ENCODE measurements at places on chromosomes 6 and 20.

DNA sequence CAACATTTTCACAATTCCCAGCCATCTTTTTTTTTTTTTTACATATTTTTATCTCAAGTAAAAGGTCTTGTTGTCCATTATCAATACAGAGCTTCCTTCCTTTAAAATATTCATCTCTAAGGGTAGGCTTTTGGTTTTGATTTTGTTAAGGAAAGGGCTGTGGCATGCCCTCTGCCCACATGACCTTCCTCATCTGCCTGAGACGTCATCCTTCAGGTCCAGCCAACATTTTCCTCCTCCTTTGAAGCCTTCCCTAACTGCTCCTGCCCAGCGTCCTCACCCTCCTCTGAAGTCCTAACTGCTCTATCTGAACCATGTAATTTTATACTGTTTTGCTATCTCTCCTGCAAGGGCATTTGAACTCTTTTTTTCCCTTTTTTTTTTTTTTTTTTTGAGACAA, 73.9 kb upstream of the TGM3 start:
- no peak for DNase-seq

- DNase-seq, result no peak
Observed at GRCh38 chr6:144087789-144088426, 7.5 kb downstream of the SF3B5 start.

- no peak for DNase-seq
Observed at GRCh38 chr6:95803889-95804288, 211.9 kb upstream of the FUT9 start.

DNA sequence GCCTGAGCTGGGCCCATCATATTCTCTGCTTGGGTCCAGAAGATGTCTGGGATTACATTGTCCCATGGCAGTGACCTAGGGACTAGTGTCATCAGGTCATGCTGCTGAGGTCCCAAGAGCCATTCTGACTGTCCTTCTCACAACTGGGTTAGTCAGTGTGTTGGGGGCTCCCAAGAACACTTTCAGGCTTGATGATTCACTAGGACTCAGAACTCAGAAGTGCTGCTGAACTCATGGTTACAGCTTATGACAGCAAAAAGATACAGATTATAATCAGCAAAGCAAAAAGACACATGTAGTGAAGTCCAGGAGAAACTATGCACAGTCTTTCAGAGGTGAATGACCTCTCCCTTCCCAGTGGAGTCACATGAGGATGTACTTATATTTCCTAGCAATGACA, 107.8 kb downstream of the SYNE1 start:
- DNase-seq, result no peak

GRCh38 chr6:53335224-53335994, 13.3 kb downstream of the ELOVL5 start:
- DNase-seq, result no peak

DNA sequence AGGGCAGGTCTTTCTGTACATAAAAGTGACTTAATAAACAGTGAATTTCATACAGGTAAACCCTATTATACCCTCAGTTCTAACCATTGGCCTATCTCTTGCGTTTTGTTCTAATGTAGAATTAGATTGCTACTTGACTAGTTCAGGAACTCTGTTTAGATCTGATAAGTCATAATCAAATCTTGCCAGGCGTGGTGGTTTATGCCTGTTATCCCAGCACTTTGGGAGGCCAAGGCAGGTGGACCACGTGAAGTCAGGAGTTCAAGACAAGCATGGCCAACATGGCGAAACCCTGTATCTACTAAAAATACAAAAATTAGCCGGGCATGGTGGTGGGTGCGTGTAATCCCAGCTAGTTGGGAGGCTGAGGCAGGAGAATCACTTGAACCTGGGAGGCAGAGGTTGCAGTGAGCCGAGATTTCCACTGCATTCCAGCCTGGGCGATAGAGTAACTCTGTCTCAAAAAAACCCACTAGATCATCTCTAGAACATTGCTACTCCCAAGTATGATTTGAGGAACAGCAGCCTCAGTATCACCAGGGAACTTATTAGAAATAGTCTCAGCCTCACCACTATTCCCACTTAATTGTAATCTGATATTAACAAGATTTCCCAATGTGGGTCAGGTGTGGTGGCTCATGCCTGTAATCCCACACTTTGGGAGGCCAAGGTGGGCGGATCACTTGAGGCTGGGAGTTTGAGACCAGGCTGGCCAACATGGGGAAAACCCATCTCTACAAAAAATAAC, 12.2 kb downstream of the GTPBP2 start:
- DNase-seq, result no peak

DNA sequence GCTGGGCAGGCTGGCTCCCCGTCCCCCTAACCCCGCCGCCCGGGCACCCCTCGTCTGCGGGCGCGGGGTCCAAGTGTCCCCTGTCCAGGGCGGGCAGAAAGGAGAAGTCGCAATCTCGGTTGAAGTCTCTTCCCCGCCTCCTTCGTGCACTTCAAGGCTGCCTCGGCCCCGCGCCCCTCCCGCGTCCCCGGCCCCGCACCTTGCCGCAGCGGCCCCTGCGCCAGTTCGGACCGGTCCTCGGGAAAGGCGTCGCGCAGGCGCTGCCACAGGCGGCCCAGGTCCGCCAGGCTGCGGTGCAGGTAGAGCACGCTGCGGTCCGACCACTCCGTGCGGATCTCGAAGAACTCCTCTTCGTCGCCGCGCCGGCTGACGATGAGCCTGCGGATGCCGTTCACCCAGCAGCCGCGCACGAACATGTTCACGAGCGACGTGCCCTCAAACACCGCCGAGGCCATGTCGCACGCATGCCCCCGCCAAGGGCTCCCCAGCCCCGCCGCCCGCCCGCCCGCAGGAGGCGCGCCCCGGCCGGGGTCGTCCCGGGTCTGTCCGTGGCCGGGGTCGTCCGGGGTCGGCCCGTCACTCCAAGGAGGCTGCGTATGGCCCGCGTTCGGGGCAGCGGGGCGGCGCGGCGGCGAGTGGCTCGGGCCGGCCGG, at the start of gene PXDC1:
Gene PXDC1, minus strand, starts transcription at position 637 of the 653 bp plus-strand sequence. Its CDS starts 182 bp downstream, at position 455.
- peak; percentile 3 for DNase-seq

DNA sequence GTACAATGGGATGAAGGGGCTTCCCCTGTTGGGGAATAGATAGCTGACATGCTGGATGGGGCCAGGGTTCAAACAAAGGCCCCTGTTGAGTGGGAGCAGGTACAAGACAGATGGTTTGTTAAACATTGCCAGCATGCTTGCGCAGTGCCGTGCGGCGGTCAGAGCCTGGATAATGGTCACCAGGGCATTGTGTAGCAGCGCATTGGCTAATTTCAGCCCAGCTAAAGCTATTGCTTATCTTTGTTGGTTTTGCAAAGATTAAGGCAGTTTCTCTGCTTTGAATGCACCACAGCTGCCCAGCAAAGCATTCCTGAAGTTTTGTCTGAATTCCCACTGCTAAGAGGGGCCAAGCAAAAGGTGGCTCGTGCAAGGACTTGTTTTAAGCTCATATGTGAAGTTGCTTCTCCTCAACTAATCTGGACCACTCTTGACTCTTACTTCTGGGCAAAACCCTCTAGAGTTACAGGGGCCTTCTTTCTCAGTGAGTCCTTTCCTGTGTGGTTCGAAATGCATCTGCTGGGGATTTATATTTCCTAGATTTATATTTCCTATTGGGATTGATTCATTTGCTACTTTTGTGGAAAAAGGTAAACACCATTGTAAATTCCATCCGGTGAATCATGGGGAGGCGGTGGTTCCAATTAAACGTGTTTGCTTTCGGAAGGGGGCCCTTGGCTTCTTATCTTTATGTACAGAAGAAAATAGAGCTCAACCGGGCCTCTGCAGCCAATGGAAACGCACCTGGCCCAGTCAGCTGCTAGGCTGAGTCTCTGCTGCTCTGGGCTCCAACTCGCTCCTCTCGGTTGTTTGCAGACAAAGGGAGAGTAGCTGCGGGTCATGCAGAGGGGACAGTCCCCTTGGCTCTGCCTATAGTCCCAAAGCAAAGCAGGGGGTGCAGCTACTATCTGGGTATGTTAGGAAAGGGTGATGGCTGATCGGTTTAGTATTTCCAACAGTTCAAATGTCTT, 72.1 kb downstream of the FOXA2 start:
- no peak for DNase-seq

DNA sequence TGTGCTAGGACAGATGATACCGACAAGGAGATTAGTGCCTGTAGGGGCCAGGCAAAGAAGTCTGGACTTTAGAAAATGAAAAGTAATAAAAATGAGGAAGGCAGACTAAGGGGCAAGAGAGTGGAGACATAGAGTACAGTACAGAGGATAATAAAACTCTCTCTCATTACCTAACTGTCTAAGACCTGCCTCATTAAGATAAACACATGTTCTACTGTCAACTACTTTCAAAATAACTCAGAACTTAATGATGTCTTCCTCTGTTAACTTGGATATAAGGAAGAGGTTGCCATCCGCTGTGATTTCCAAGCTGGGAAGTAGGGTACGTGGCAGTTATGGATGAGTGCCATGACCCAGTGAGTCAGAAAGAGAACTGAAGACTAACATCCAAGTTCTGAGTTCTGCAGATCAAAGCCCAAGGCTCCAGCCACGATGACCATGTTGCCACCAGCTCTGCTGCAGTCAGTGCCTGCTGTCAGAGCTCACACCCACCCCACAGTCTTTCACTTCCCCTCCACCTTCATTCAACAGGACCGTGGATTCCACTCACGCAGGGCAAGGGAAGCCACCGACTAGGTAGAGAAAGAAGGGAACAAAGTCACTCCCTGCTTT, 81.8 kb downstream of the KIF16B start:
- DNase-seq, result no peak

GRCh38 chr6:39084506-39084905, 30.5 kb downstream of the SAYSD1 start:
- no peak for DNase-seq

DNA sequence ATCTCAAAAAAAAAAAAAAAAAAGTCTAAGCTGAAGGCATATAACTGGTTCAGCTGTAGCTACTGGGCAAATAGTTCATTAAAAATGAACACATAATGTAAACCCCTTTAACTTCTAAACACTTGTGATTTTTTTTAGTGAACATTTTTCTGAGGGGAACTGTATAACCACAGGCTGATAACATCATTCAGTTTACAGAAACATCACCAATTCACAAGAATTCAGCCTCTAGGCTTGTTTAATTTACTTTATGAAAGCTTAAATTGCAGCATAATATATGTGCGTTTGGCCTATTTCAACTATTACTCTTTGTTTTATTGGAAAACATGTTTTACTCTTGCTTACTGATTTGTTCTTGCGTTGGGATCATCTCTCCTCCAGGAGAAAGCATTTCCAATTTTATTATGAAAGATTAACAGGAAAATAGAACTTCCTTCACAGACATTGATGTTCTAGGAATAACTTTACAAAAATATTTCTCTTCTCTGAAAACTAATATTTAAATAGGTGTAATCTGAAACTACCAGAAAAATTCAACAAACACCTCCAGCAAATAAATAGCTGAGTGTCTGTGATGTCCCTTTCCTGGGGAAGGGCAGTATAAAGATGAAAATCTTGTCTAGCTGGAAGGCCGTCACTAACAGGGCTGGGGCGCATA, 284.5 kb downstream of the UST start:
- no peak for DNase-seq

Data from HCEC 1CT (cell line).